ENCODE measurements at places on chromosomes 1 and 21.

DNA sequence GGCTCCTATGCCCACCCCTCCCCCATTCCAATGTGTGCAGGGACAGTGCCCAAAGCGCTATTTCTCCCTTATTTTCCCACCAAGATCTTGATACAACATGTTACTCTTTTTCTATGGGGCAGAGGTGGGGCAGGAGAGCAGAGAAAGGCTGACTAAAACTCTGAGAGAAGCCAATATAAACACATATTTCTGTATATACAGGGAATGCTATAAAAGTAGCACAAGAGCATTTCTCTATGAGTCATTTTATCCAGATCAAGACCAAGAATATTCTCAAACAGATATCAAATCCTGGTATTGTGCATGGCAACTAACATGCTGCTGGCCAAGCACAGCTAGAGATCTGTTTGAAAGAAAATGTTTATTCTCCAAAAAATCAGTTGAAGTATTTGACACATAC lies 7.3 kb downstream of the WDR26 start:
- DNase-seq = no peak

- DNase-seq = no peak
Observed at GRCh38 chr21:33265664-33266049, 510 bp upstream of the IL10RB start.

DNA sequence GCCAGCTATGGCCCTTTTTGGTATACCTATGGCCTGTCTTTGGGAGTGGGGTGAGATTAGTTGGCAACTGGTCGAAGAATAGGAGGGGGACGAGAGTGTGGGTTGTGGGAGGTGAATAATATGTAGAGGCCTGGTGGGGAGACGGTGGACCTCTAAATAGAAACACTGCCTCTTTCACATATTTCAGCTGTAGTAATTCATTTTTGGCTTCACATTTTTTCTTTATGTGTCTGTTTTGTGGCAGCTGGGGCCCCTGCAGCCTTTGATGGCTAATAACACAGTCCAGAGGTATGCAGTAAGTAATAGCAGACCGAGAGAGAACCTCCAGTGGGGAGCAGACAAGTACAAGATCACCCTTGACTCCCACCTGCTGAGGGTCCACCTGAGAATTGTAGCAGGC lies 75.9 kb downstream of the HLX start:
- DNase-seq = no peak

GRCh38 chr1:30416221-30416820 lies 307.1 kb downstream of the MATN1 start:
- peak; percentile 1 for DNase-seq

DNA sequence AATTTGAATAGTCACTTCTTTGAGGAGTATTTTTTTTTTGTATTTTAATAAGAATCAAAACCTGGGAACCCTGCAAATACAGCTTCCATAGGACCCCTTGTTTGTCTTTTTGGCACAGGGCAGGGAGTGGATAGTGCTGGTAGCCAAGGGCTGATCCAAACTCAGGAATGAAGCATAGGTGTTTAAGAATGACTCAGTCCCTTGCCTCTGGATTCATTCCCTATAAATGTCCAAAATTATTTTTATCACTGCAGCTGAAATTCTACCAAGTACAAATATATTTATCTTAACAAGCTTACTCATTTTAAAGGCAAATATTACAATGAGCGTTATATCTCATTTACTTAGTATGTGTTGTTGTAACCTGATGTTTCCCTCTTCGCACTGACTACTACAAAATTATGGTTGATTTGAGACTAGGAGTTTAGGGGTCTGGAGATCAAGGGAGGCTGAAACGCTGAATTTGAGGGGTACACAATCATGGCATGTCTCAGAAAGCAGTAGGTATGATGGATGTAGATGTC lies 278.6 kb upstream of the LYPLAL1 start:
- no peak for DNase-seq

DNA sequence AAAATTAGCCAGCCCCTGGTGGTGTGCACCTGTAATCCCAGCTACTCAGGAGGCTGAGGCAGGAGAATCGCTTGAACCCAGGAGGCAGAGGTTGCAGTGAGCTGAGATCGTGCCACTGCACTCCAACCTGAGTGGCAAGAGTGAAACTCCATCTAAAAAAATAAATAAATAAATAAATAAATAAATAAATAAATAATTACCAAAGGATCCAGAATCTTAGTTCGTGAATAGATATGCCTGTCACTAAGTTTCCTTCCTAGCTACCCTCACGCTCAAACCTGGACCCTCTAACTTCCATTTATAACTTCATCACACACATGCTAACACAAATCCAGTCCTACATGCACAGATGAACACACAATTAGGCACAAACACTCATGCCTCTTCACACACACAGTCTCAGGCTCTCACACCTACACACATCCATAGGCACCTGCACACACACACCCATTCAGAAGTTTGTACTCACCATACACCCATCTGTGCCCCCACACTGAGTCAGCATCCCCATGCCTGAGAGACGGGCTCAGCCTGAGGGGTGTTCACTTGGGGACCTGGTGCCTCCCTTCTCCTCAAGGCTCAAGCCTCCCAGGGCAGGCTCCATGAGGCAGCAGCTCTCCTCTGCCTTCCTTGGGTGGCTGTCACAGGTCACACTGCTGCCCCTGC lies 61.5 kb downstream of the LACTBL1 start:
- no peak for DNase-seq

DNA sequence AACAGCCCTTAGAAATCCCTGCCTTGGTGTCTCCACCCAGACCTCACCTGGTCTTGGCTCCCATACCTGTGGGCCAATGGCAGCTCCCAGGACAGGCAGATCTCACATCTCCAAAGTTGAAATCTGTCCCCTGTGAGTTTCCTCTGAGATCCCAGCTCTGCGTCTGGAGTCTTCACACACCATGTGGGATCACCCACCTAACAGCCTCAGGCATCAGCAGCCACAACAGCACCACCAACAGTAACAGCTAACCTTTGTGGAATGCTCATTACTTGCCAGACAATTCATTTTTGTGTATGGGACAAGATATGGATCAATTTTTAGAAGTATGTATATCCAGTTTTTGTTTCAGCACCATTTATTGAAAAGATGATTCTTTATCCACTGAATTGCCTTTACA lies 523.2 kb downstream of the MATN1 start:
- DNase-seq = no peak

DNA sequence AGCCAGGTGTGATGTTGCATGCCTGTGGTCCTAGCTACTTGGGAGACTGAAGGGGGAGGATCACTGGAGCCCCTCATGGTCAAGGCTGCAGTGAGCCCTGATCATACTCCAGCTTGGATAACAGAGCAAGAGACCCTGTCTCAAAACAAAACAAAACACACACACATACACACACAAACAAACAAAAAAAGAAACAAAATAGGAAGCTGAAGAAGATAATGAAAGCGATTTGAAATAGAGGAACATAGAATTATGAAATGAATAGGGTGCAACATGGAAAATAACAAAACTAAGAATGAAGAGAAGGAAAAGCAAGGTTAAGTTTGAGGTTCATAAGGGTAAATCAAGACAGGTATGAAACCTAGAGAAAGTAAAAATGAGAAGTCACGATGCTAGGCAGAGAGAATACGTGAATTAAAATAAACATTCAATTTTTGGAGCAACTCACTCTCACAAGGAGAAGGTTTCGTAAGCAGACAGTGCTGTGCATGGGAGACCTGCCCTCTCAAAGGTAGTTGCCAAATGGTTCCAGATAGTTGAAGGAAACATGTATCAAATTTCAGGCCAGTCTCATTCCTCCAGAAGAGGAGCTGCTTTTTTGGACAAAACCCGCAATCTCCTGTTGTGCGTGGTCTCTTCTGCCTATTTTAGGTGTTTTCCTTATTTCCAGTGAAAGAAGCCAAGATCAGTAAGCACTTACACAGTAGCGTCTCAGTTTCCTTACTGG lies 3.3 kb downstream of the CD46 start:
- no peak for DNase-seq

- DNase-seq = no peak
Observed at GRCh38 chr1:182185842-182186756, 124.6 kb upstream of the ZNF648 start.

DNA sequence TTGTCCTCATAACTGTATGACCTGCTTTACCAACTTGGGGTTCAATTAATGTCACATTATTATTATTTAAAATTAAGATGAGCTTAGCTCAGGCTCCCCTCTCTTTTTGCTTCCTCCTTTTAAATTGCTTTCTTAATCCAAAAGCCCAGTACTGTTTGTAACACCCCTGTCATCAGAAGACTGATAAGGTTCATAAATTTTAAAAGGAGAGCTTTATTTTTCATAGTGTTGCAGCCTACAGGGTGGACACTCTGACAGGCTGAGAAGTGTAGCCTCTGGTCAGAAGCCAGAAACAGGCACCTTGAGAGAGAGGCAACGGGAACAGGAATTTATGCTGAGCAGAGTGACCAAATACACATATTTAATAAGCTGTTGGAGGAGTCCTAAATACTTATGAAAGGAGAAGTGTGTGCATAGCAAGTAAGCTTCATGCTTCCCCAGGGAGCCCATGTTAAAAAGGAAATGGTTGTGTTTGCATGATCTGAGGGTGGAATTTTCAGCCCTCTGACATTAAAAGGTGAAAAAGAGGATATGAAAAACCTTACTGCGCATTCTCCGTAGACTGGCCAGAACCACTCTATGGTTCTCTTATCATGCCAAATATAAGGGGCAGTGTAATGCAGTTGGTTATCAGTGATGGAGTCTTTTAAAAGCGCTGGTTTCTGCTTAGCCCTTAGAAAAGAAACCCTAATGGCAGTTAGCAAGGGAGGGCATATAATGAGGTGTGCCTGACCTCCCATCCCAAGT lies 30.5 kb upstream of the FGGY start:
- DNase-seq = no peak

GRCh38 chr1:1084372-1085170 lies 10.5 kb upstream of the RNF223 start:
- DNase-seq = peak; percentile 26

GRCh38 chr1:227958617-227959324 lies 11.0 kb upstream of the WNT9A start:
- no peak for DNase-seq

DNA sequence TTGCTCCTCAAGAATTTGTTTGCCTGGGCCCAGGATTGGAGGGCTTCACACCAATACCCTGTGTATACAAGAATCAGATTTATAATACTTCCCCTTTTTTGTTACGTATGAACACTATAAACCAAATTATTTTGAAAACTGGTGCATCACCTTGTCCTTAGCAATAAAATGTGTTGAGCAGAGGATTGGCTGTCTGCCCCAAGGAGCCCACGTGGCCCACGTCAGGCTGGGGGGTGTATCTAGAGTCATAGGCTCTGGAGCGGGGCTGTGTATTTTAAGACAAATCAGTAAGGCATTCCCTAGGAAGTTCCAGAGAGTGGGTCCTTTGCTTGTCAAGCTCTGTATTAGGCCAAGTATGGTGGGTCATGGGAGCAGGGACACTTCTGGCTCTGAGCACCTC lies 2.0 kb upstream of the ST3GAL3 start:
- no peak for DNase-seq

DNA sequence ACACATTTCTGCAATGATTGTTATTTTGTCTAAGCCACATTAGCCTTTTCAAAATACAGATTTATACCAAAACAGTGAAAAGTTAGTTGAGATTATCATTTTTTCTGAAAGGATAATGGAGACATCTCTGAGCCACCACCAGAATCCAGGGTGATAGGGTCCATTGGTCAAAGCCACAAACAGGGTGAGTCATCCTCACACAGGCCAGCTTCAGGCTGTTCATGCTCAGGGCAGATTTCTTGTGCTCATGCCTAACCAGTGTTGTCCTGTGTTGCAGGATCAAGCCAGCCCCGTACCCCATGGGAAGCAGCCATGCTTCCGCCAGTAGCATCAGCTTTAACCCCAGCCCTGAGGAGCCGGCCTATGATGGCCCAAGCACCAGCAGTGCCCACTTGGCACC lies 13.4 kb downstream of the ELOA start:
- no peak for DNase-seq

GRCh38 chr1:113928187-113928930 lies 765 bp upstream of the HIPK1 start:
- DNase-seq = no peak

- DNase-seq = no peak
Observed at GRCh38 chr21:29080454-29080941, 7.0 kb upstream of the CCT8 start.
